B cell (primary cell): ENCODE measurements at places on chromosomes 2 and 18.

DNA sequence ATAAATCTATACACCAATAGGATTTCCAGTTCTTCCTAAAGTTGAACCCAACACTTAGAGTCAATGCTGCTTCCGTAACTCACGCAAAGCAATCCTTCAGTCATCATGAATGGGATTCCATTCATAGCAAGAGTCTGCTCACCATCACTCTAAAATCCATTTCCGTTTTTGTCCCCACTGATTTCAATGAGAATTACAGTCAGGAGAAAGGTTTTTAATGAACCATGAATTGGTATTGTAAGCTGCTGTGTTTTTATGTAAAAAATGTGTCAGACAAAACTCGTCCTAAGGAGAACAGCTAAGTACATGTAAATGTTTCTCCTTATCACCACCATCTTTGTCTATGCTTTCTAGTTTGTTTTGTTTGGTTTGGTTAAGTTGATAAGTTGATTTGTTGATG is 391.5 kb downstream of the IRS1 start:
- DNase-seq, result no peak

DNA sequence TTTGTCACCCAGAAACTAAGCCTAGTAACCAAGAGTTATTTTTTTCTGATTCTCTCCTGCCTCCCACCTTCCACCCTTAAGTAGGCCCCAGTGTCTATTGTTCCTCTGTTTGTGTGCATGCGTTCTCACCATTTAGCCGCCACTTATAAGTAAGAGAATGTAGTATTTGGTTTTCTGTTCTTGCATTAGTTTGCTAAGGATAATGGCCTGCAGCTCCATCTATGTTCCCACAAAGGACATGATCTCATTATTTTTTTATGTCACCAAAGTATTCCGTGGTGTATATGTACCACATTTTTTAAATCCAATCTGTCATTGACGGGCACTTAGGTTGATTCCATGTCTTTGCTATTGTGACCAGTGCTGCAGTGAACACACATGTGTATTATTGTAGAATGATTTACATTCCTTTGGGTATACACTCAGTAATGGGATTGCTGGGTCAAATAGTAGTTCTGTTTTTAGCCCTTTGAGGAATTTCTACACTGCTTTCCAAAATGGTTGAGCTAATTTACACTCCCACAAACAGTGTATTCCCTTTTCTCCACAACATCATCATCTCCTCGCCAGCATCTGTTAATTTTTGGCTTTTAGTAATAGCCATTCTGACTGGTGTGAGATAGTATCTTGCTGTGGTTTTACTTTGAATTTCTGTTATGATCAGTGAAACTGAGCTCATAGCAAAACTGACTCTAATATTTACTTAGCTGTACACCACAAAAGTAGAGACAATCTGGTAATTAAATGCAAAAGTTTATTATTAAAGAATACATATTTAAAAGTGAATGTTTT is 660.1 kb upstream of the SLC8A1 start:
- no peak for DNase-seq

- no peak for DNase-seq
Observed at GRCh38 chr2:68748568-68748967, 14.0 kb downstream of the ARHGAP25 start.

GRCh38 chr2:129658430-129658829 is 321.0 kb upstream of the RAB6C start:
- no peak for DNase-seq

GRCh38 chr18:13890761-13891361 is 24.5 kb downstream of the MC2R start:
- DNase-seq, result no peak

- no peak for DNase-seq
Observed at GRCh38 chr2:138157372-138157771, 193.1 kb downstream of the HNMT start.

- peak; percentile 29 for DNase-seq
Observed at GRCh38 chr2:53787614-53788289, 908 bp downstream of the ERLEC1 start.

GRCh38 chr2:17958466-17959092 is 80.1 kb downstream of the KCNS3 start:
- no peak for DNase-seq

DNA sequence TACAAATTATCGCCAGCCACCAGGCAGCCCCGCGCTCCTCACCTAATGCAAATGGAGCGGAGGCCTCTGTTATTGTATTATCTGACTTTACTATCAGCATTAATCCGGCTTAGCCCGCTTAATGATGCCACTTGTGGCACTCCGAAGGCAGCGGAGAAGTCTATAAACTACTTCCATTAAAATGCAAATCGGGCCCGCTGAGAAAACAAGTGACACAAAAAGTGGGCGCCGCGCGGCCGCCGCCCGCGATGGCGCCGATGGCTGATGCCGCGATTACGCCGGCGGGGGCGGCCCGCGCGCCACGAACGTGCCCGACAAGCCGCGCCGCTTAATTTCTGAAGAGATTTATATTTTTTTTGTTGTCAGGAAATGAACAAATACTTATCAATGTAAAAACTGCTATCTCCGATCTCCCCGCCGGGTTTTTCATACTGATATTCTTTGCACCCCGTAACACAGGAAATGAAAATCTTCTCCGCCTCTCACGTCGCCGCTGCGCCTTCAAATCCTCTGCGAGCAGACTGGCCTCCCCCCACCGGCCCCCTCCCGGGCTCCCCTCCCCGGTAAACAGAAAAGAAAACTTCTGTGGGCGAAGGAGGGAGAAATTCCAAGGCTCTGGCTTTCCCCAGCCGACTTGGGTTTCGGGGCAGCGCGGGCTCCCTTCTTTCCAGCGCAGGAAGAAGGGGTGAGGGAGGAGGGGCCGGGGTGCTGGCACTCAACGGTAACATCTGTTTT is 221.8 kb downstream of the INSIG2 start:
- peak; percentile 61 for DNase-seq

- no peak for DNase-seq
Observed at GRCh38 chr2:42376758-42377157, 15.7 kb upstream of the COX7A2L start.

DNA sequence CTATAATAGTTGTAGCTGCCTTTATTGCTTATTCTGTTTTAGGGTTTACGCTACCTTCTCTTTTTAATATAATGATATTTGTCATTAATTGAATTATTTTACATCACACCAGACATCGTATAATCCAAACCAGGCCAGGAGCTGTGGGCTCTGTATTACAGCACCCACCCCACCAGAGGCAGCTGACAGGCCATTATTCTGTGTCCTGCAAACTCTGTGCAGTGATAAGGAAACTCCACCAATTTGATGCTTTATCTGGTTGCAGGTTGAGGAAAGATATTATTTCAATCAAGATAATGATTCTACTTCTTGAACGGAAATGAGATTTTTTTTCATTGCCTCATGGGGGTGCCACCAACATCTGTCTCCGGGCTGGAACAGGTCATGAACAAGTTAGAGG is 227.3 kb downstream of the ZBTB7C start:
- no peak for DNase-seq

DNA sequence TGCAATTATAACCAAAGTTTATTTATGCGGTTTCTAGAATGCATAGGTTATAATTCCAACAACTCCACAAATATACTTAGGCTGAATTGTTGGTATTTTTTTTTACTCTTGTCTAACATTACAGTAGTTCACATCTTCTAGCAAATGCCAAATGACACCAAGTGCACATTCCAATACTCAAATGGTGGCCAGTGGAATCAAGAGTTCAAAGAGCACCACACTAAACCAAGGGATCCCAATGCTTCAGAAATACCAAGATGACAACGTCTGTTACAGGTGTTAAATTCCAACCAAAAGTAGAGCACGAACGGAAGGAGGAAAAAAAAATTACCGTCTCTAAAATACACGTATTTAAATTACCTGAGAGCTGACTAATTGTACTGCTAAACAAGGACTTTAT is 136.2 kb downstream of the TMEM247 start:
- DNase-seq, result no peak

DNA sequence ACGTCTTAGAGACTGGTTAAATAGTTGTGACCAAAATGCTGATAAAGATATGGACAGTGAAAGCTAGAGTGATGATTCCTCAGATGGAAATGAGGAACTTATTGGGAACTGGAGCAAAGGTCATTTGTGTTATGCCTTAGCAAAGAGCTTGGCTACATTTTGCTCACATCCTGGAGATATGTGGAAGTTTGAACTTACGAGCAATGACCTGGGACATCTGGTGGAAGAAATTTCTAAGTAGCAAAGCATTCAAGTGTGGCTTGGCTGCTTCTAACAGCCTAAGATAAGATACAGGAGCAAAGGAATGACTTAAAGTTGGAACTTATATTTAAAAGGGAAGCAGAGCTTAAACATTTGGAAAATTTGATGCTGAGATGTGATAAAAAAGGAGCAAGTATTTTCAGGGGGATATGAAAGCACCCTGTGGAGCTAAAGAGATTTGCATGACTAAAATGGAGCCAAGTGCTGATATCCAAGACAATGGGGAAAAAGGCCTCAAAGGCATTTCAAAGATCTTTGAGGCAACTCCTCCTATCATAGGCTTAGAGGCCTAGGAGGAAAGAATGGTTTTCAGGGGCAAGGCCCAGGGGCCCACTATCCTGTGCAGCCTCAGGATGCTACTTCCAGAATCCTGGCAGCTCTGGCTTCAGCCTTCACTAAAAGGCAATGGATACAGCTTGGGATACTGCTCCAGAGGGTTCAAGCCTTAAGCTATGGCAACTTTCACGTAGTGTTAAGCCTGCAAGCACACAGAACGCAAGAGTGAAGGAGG is 124.1 kb upstream of the KLHL14 start:
- no peak for DNase-seq

DNA sequence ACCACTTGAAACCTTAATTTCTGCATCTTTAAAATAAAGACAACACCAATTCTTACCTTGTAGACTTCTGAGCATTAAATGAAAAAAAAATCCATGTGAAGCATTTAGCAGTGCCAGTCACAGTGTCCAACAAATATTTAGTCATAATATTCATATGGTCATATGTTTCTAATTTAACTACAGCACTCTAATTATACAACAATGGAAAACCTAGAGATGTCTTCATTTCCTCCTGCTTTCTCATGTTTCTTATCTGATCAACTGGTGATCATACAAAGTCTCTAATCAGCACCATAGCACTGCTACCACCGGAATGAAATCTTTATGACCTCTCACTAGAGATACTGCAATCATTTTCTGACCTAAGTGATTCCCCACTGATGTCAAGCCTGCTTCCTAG is 10.2 kb upstream of the SCN3A start:
- DNase-seq, result no peak
